ENCODE measurements at places on chromosomes 16 and 17. TPM values are rescaled to one million over a fixed set of nuclear protein-coding genes. Genes with fewer than 3 reads are reported as not detected.

DNA sequence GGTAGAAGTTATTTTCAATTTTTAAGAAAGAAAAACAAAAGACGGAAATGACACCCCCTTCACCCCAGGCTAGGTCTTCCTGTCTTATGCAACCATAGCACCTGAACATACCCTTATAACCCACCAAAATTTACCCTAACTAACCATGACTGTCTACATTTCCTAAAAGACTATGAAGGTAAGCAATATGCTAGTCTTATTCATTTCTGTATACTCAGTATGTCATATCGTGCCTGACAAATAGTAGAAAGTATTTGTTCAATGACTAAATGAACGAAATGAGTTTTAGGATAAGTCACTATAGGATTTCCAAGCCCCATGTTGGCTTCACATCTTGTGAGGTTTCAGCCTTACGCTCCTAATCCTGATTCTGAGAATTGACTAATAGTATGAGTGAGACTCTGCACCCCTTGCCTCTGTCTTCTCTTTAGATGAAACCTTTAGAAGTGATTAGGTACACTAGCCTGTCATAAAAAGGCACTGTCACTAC, 6.5 kb downstream of the ADAT1 start:
- H3K36me3 ChIP-seq: peaks cover 47% of the 10 kb centered on the region
- peaks cover 9% of the 10 kb centered on the region for H3K4me1 ChIP-seq
- no peak overlapping the region for H3K27ac ChIP-seq
- DNase-seq: no peak

GRCh38 chr16:9867176-9867575, 315.1 kb downstream of the GRIN2A start:
- DNase-seq: no peak
- H3K36me3 ChIP-seq: no peaks in the 10 kb centered on the region
- H3K4me1 ChIP-seq: no peaks in the 10 kb centered on the region
- no peaks in the 10 kb centered on the region for H3K27me3 ChIP-seq
- H3K27ac ChIP-seq: no peak overlapping the region

DNA sequence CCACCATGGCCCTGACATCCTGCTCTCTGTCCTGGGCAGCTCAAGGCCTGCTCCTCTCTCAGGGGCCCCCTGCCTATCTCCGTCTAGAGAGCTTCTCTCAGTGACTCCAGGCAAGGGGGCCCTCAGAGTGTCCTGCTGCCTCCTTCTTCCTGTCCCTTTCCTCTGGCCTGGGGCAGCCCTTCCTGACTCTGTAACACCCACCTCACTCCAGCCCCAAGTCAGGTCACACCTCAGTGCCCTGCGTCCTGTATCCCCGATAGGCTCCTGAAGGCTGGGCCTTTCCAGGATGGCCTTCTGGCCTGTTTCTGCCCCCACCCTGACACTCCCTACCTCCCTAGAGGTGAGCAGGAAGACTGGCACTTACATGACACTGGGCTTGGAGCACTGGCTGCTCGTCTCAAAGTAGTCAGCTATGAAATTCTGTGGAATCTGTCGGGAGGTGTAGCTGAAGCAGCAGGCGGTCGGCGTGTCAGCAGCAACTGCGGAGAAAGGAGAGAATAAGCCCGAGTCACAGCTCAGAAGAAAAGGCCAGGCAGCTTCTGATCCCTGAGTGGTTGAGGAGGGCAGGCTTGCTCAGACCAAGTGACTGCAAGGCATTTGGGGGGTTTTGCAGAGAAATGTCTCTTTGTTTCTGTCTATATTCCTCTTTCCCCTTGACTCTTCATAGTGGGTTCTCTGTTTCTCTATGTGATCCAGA, 976 bp downstream of the CCL3L1 start:
- no peak overlapping the region for H3K27ac ChIP-seq
- H3K4me3 ChIP-seq: no peak overlapping the region
- peaks cover 9% of the 10 kb centered on the region for H3K4me1 ChIP-seq
- no peaks in the 10 kb centered on the region for H3K36me3 ChIP-seq
- peak; percentile 87 for DNase-seq

DNA sequence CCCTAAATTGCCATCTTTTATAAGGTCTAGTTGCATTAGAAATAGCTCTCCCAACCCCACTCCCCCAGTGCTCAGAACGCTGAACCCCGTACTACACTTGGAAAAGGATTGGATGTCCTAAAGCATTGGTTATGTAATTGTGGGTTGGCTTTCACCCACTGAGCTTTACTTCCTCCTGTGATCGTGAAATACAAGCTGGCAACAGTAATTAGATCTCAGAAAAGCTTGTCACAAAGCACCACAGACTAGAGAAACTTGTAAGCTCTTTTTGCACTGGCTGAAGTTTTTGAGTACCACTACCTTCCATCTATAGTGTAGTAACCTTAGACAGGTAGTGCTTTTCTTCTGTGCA, 54.4 kb downstream of the SIAH1 start:
- H3K36me3 ChIP-seq: peaks cover 34% of the 10 kb centered on the region
- H3K27ac ChIP-seq: no peak overlapping the region
- no peak overlapping the region for H3K4me3 ChIP-seq
- no peak for DNase-seq
- no peaks in the 10 kb centered on the region for H3K27me3 ChIP-seq

GRCh38 chr17:68384471-68384870, 72.8 kb downstream of the WIPI1 start:
- no peaks in the 10 kb centered on the region for H3K27me3 ChIP-seq
- H3K27ac ChIP-seq: peak overlapping the region; percentile 38
- peaks cover 33% of the 10 kb centered on the region for H3K4me1 ChIP-seq
- no peak for DNase-seq
- H3K4me3 ChIP-seq: no peak overlapping the region

- H3K36me3 ChIP-seq: no peaks in the 10 kb centered on the region
- H3K4me3 ChIP-seq: no peak overlapping the region
These were observed 67.1 kb upstream of the ERCC4 start for GRCh38 chr16:13852827-13853226.

GRCh38 chr17:12568358-12569251, 97.1 kb upstream of the MYOCD start:
- no peak for DNase-seq
- no peak overlapping the region for H3K4me3 ChIP-seq
- peaks cover 37% of the 10 kb centered on the region for H3K4me1 ChIP-seq

- H3K27me3 ChIP-seq: no peaks in the 10 kb centered on the region
- H3K27ac ChIP-seq: no peak overlapping the region
- no peak overlapping the region for H3K4me3 ChIP-seq
- peaks cover 22% of the 10 kb centered on the region for H3K4me1 ChIP-seq
- no peak for DNase-seq
These were observed 7.9 kb downstream of the PRCD start for GRCh38 chr17:76547642-76548202.

GRCh38 chr16:50267151-50267631, 840 bp downstream of the ADCY7 start:
- no peaks in the 10 kb centered on the region for H3K27me3 ChIP-seq
- H3K36me3 ChIP-seq: no peaks in the 10 kb centered on the region
- no peak for DNase-seq
- H3K4me3 ChIP-seq: no peak overlapping the region
- no peak overlapping the region for H3K27ac ChIP-seq
- H3K4me1 ChIP-seq: peaks cover 24% of the 10 kb centered on the region

- no peaks in the 10 kb centered on the region for H3K36me3 ChIP-seq
- no peaks in the 10 kb centered on the region for H3K4me1 ChIP-seq
- no peak overlapping the region for H3K27ac ChIP-seq
- no peak overlapping the region for H3K4me3 ChIP-seq
- no peaks in the 10 kb centered on the region for H3K27me3 ChIP-seq
These were observed 268.8 kb upstream of the RPL38 start for GRCh38 chr17:73934696-73935095.

DNA sequence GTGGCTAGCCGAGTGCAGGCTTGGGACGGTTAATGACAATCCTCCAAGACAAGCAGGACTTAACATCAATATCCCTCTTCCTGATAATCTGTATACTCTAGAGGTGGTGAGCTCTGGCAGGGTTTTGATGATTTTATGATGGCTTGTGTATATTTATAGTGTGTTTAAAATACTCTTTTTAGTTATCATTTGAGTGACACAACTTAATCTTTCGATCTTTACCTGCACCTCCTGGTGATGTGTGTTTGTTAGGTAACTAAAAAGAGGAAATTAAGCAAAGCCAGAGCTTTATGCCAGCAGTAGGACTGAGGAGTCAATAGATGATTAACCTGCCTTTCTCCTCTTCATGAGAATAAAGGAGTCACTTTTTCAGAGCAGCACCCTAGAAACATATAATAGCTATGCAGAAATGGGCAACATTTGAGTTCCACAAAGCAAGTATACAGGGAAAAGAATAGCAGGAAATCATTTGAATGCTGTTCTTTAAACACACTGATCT, 210.5 kb downstream of the IRX3 start:
- H3K4me3 ChIP-seq: no peak overlapping the region
- H3K27ac ChIP-seq: no peak overlapping the region
- no peaks in the 10 kb centered on the region for H3K36me3 ChIP-seq

DNA sequence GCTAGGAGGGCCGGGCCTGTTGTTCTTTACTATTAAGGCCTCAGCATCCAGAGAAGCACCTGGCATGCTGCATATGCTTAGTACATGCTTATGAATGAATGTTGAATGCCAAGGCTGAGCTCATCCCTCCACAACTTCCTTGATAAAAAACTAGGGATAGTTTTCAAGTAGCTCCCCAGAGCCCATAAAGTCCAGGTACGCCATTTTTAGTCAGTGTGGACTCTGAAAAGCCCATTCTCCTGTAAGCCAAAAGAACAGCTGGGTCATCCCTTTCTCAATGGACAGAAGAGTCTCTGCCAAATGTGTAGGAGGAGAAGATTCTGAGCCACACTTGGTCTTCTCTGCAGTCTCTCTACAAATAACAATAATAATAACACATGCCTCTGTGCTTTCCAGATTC, 8.9 kb upstream of the ITGB3 start:
- H3K27ac ChIP-seq: no peak overlapping the region
- H3K36me3 ChIP-seq: no peaks in the 10 kb centered on the region
- no peak overlapping the region for H3K4me3 ChIP-seq
- peaks cover 12% of the 10 kb centered on the region for H3K27me3 ChIP-seq
- H3K4me1 ChIP-seq: peaks cover 14% of the 10 kb centered on the region

- no peaks in the 10 kb centered on the region for H3K4me1 ChIP-seq
- no peak overlapping the region for H3K4me3 ChIP-seq
- H3K27me3 ChIP-seq: no peaks in the 10 kb centered on the region
- DNase-seq: no peak
- H3K27ac ChIP-seq: no peak overlapping the region
These were observed 49.2 kb downstream of the PDPK1 start for GRCh38 chr16:2586901-2587480.

- DNase-seq: no peak
- H3K4me1 ChIP-seq: peaks cover 13% of the 10 kb centered on the region
- H3K27ac ChIP-seq: no peak overlapping the region
- H3K4me3 ChIP-seq: no peak overlapping the region
These were observed 7.9 kb upstream of the TBX2 start for GRCh38 chr17:61391595-61392291.

The EXOC3L1 gene
- not detected for total RNA-seq

The RRAD gene
- 0.89 TPM for total RNA-seq

The DOC2A gene
- 1.3 TPM for total RNA-seq

The HID1 gene
- total RNA-seq: 10.1 TPM

The ARL5C gene
- not detected for total RNA-seq

The BRIP1 gene
- total RNA-seq: 6.0 TPM

The CCDC200 gene
- total RNA-seq: not detected

The KRT33B gene
- total RNA-seq: not detected

Data from osteocyte (in vitro differentiated cells).